AG10803 (cell line): ENCODE measurements at places on chromosomes 7 and 10.

- peak; percentile 4 for DNase-seq
These were observed 1.3 kb downstream of the CASP2 start for GRCh38 chr7:143289421-143289820.

GRCh38 chr7:135692055-135692454 lies 29.7 kb downstream of the STMP1 start:
- DNase-seq = peak; percentile 22

GRCh38 chr10:35339942-35340341 lies 3.6 kb downstream of the CCNY start:
- no peak for DNase-seq

- DNase-seq = no peak
These were observed 511.2 kb upstream of the KCND2 start for GRCh38 chr7:119761776-119762175.

GRCh38 chr10:8998751-8999150 lies 944.3 kb downstream of the GATA3 start:
- DNase-seq = no peak

DNA sequence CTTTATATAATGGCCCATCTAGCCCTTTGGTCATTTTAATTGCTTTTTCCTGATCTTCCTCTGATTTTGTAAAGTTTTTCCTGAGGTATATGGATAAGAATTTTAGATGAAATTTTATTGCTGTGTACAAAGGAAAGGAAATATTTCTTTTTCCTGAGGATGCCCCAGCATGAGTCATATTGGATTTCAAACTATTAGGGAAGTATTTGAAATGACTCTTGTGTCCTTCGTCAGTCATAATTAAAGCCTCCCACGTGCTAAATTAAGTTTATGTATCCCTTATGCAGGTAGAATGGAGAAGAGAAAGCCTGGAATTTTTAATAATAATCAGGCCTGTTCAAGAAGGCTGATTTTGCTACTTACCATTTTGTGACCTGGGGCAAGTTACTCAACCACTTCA lies 82.6 kb upstream of the GLI3 start:
- peak; percentile 8 for DNase-seq

- DNase-seq = no peak
These were observed 29.0 kb upstream of the IL6 start for GRCh38 chr7:22697876-22698606.

DNA sequence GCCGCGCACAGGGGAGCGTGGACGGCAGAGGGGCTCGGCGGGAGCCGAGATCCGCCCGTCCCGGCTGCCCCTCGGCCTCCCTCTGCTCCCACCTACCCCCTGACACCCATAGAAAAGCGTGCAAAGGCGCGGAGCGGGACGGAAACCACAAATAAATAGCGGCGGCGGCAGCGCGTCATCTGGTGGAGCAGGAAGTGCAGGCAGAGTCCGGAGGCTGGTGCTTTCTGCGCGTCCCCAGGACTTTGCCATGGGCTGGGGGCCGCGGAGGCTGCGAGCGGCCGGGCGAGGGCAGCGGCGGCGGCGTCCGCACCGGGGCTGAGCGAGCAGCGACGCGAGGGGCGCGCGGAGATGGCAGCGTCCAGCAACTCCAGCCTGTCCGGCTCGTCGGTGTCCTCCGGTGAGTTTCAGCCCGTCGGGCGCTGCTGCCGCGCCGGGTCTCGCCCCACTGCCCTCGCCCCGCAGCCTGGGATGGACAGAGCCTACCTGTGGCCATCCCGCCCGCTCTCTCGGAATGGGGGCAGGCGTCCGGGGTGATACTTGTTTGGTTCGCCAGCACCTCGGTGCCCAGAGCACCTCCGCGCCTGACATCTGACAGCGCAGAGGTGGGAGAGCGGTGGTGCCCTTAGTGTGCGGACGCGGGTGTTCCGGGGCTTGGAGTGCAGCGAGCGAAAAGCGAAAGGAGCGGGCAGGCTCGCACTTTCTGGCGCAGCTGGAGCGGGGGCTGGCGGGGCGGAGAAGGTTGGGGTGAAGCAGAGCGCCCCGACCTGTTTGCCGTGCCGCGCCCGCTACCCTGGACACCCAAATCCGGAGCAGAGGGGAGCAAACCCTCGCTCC lies at the start of gene CHN2:
CHN2 (plus strand) TSS at position 182 of the 834 bp plus-strand sequence.
- no peak for DNase-seq

GRCh38 chr7:121547544-121548092 lies 151.5 kb upstream of the FAM3C start:
- DNase-seq = peak; percentile 72

GRCh38 chr10:93413252-93413689 lies 68.9 kb downstream of the MYOF start:
- peak; percentile 63 for DNase-seq

- DNase-seq = no peak
These were observed 133.1 kb upstream of the NPS start for GRCh38 chr10:127415901-127416581.

DNA sequence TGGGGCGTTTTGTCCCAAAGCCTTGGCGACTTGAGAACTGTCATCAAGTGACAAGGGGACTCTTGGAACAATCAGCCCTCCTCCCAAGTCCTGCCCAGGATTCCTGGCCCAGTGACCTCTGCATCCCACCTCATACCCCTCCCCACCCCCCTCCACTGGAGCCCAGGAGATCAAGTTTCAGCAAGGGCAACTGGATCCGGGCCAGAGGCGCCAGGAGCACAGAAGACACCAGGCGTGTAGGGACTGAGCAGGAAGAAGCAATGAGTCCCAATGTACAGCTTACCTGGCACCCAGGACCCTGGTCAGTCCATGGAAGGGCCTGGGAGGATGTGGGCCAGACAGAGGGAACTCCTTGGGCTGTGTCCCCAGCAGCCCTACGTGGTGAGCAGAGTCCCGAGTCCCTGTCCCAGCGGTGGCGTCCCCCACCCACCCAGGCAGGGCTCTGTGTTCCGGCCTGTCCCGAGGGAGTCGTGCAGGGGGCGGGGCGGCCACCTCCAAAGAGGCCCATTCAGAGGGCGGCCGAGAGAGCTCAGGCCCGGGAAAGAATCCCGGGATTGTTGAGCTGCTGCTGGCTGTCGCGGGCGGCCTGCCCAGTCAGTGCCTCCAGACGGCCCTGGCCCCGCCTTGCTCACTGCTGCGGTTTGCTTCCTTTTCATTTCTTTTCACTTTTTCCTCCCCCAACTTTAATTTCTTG lies 254.1 kb downstream of the TNS3 start:
- DNase-seq = peak; percentile 88

GRCh38 chr7:36653663-36654355 lies 70.5 kb downstream of the AOAH start:
- no peak for DNase-seq

- no peak for DNase-seq
These were observed 30.5 kb upstream of the MKRN1 start for GRCh38 chr7:140509789-140510188.

DNA sequence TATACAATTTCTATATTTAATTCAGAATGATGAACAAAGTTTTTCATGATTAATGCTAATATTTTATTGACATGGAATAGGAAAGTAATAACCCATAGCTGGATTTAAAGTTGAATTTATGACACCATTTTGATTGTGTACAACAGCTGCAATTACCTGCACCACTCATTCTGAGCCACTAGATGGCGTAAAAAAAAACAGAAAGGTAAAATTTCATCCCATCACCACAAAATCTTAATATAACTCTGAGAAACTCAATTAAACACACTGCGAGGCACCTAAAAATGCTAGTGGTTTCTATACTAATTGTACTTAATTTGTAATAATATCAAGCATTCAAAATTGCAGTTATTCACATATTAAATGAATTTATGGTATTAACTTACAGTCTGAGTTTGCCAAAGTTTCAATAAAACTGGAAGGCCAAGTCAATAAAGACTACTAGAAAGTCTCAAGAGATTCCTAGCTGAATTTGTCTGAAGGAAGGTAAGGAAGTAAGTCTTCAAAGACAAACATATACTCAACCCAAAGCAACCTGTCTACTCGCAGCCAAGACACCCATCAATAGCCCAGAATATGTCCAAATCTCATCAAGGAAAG lies 182.5 kb downstream of the SKAP2 start:
- DNase-seq = peak; percentile 19
